Common myeloid progenitor, CD34-positive (primary cell): ENCODE measurements at places on chromosomes 4 and X.

DNA sequence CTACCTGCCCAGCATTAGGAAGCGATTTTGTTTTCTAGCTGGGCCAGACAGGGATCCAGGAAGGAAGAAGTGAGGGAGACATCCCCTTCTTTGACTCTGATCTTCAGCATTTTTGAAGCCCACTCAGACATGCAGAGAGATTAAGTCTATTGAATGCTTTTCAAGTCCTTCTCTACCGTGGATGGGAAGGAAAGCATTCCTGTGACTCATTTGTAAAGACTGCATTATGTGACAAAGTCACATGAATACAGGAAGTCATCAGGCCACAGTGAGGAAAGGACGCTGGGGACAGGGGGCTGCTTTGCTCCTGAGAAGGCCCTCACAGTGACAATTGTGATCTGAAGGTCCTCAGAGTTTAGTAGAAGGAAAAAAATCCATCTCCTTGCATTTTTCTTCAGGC, 67.4 kb upstream of the GBA3 start:
- H3K27me3 ChIP-seq: no peaks in the 10 kb centered on the region
- H3K4me3 ChIP-seq: no peak overlapping the region
- H3K36me3 ChIP-seq: no peaks in the 10 kb centered on the region
- no peaks in the 10 kb centered on the region for H3K4me1 ChIP-seq

DNA sequence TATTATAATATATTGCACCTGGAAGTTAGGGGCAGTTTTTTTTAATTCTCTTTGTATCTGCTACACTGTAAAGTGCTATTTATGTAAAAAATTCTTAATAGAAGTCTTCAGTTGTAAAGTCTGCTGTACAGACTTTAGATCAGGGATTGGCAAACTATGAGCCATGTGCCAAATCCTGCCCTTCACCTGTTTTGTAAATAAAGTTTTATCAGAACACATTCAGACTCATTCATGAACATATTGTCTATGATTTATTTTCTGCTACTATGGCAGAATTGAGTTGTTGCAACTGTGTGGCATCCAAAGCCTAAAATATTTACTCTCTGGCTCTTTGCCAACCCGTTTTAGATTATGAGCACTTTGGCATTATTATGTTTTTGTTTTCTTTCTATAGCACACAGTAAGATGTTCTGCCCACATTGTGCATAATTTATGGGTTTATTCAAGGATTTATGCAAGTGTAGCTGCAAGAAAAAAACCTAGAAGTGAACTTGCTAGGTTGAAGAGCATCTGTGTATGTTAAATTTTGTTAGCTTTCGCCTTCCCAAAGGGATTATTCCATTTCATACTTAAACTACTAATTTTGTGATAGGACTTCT, 56.9 kb downstream of the CLCN3 start:
- no peaks in the 10 kb centered on the region for H3K4me1 ChIP-seq
- no peak for DNase-seq
- no peak overlapping the region for H3K4me3 ChIP-seq
- H3K27ac ChIP-seq: no peak overlapping the region

DNA sequence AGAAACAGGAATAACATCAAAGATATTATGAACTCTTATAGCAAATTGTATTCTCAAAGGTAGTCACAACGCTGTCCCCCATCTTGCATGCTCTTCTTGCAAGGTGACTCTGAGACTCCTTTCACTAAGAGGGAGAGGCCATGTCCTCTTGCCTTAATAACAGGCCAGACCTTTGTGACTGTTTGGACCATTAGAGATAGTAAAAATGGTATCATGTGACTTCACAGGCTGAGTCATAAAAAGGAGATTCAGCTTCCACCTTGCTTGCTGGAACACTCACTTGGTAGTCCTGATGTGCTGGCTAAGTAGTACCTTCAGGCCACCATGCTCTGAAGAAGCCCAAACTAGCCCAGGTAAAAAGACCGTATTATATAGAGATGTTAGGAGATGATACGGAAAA, 143.8 kb downstream of the FBXW7 start:
- no peaks in the 10 kb centered on the region for H3K36me3 ChIP-seq
- no peak for DNase-seq
- no peaks in the 10 kb centered on the region for H3K4me1 ChIP-seq

DNA sequence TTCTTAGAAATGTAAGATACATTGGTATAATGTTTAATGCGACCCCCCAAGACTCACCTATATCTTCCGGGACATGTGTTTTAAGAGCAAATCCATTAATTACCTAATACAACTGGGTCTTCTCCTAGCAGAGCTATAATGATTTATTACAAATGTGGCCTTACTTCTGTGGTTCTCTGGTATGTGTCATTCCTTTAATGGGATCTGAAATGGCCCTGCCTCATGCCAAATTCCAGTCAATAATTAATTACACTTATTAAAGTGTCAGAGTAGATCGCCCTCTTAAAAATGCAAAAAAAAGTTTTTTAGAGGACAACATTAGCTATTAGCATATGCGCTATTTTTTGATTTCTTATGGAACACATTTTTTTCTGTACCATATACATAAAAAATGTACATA, 17.0 kb downstream of the HPSE start:
- no peak overlapping the region for H3K27ac ChIP-seq
- no peaks in the 10 kb centered on the region for H3K36me3 ChIP-seq
- H3K27me3 ChIP-seq: no peaks in the 10 kb centered on the region
- H3K4me3 ChIP-seq: no peak overlapping the region
- no peak for DNase-seq

DNA sequence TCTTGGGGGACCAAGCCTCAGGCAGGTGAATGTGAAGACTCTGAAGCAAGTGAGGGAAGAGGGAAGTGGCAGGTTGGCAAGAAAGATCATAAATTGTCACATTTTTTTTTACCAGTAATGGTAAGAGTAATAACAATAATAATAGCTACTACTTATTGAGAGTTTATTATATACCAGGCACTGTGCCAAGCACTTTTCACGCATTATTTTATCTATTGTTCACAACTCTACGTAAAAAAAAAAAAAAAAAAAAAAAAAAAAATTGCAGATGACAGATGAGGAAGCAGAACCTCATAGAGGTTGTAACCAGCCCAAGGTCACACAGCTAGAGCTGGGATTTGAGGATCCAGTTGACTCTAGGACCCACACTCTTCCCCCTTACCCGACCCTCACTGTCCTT, 40.9 kb downstream of the TSC22D3 start:
- DNase-seq: no peak
- peaks cover 3% of the 10 kb centered on the region for H3K4me1 ChIP-seq
- H3K27ac ChIP-seq: no peak overlapping the region
- no peaks in the 10 kb centered on the region for H3K36me3 ChIP-seq

- DNase-seq: no peak
- H3K4me3 ChIP-seq: no peak overlapping the region
- H3K27me3 ChIP-seq: no peaks in the 10 kb centered on the region
- H3K4me1 ChIP-seq: no peaks in the 10 kb centered on the region
- no peak overlapping the region for H3K27ac ChIP-seq
Observed at GRCh38 chr4:181701894-181702293, 541.3 kb upstream of the TENM3 start.

DNA sequence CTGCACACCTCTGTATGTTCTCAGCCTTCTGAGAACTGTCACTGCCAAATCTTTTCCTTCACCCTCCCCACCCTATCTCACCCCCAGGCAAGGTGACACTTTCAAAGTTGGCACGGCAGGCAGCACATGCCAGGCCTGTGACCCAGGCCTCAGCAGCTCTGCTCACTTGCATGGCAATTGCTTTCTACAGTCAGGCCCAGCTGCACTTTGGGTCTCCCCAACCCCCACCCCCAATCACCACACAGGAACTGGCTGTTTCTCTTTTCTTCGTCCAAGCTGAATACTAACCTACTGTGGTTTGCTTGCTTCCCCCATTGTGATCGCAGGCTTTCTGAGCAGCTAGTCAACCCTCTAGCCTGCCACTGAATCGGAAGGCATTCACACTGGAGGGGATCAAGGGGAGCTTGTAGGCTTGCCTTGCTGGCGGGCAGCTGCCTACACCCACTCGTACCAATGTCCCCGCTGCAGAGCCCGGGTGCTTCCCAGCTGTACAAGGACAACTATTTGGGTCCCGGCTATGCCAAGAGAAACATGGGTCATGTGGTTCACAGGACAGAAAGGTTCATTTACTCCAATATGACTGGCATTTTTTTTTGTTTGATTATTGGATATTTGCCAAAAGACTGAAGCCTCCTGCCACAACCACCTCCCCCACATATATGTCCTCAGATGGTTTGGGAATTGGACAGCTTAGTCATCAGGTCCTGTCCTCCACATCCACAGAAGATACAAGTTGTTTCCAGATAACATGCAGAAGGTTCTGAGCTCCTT, 28.1 kb downstream of the SLC25A43 start:
- no peaks in the 10 kb centered on the region for H3K27me3 ChIP-seq
- H3K27ac ChIP-seq: no peak overlapping the region
- peaks cover 24% of the 10 kb centered on the region for H3K4me1 ChIP-seq
- no peaks in the 10 kb centered on the region for H3K36me3 ChIP-seq

- H3K27me3 ChIP-seq: no peaks in the 10 kb centered on the region
- DNase-seq: no peak
- no peak overlapping the region for H3K4me3 ChIP-seq
- no peaks in the 10 kb centered on the region for H3K36me3 ChIP-seq
- no peaks in the 10 kb centered on the region for H3K4me1 ChIP-seq
Observed at GRCh38 chrX:6558979-6559378, 24.1 kb upstream of the VCX3A start.

DNA sequence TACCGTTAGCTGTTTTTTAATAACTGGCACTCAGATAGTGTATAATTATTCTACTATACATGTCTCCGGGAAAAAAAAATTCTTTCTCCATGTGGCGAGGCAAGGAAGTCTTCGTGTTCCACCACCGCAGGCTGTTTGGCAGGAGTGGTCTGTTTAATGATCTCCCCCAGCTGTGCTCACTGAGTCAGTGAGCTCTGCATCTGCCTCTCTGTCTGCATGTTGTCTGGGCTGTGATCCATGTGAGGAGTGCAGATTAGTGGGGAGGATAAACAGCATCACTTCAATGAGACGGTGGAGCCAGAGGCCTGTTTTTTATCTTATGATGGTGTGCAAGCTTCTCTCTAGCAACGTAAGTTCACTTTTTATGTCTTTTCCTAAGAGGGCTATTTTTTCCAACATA, 69.8 kb downstream of the RPS3A start:
- H3K27ac ChIP-seq: no peak overlapping the region
- H3K4me1 ChIP-seq: no peaks in the 10 kb centered on the region
- no peak for DNase-seq
- H3K4me3 ChIP-seq: no peak overlapping the region
- no peaks in the 10 kb centered on the region for H3K27me3 ChIP-seq
- H3K36me3 ChIP-seq: no peaks in the 10 kb centered on the region

- no peak for DNase-seq
- H3K36me3 ChIP-seq: no peaks in the 10 kb centered on the region
- no peak overlapping the region for H3K4me3 ChIP-seq
- H3K4me1 ChIP-seq: no peaks in the 10 kb centered on the region
- H3K27ac ChIP-seq: no peak overlapping the region
Observed at GRCh38 chr4:37445023-37445422, 200.5 kb downstream of the NWD2 start.

DNA sequence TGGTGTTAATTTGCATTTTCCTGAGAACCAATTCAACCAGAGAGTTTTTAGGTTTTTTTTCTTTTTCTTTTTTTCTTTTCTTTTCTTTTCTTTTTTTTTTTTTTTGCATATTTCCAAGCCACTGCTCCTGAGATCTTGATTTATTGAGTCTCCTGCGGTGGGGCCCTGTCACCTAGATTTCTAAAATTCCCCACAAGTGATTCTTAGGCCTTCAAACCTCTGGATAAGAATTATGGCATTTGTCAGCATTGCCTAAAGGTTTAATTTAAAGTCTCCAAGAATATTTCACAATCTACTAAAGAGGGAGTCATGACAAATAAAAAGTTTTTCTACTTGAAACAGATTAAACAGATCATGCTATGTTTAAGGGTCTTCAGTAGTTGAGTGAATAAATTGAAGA, 84.9 kb downstream of the GAB1 start:
- H3K27me3 ChIP-seq: no peaks in the 10 kb centered on the region
- no peak for DNase-seq
- no peak overlapping the region for H3K4me3 ChIP-seq
- H3K36me3 ChIP-seq: peaks cover 16% of the 10 kb centered on the region

DNA sequence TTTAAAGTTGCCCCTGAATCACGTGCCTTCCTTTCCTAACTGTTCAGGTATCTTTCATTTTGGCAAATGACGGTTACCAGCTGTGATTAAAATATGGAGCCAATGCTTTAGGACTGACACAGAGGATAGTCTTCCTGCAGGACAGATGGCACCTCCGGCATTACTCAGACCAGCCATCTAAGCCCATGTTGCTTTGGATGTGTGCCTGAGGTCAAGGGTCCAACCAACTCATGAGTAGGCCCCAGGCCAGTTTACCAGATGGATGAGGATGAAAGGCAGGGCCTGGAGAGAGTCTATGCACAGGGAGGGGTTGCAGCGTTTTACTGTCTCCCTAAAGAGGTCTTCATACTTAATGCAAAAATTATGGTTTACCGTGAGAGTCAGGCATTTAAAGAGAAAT, 174.0 kb upstream of the GATB start:
- H3K4me1 ChIP-seq: no peaks in the 10 kb centered on the region
- H3K27me3 ChIP-seq: peaks cover 3% of the 10 kb centered on the region
- DNase-seq: no peak
- H3K36me3 ChIP-seq: no peaks in the 10 kb centered on the region
- no peak overlapping the region for H3K27ac ChIP-seq

DNA sequence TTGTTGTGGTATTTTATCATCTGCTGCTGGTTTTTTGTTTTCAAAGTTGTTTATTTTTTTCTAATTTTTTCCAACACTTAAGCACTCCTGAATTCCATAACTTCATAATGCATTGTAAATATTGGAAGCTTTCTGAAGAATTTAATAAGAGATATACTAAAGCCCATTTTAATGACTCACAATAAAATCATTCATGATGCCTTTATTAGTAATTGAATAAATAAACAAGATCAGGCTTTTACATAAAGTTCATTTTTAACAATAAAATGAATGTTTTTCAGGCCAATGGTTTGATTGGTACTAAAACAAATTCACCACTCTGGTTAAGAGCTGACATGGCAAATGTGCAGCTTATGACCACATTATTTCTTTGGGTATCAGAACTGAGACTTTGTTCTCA, 408.2 kb upstream of the SMIM31 start:
- no peak overlapping the region for H3K27ac ChIP-seq
- no peak overlapping the region for H3K4me3 ChIP-seq
- DNase-seq: no peak
- H3K36me3 ChIP-seq: no peaks in the 10 kb centered on the region
- no peaks in the 10 kb centered on the region for H3K27me3 ChIP-seq

DNA sequence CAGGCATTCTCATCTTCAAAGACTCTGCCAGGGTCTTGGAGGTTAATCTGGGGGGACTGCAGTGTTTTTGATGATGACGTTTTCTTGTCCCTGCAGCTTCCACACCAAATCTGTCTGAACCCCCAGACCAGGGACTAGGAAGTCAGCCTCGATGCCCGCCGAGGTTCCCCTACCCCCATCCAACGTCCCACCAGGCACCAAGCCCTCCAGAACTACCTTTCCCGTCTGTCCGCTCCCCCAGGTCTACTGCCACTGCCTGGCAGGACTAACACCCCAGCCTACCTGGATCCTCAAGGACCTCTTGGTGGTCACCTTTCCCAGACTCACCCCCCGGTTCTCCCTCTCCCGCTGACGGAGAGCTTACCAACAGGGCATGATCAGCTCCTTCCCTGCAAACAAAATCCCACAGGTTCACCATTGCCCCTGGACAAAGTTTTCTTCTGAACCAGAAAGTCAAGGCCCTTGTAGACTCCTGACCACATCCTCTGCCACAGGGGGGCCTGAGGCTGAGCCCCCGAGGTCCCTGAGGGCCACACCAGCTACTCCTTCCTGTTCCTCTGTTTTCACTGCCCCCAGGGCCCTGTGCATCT, 40.9 kb downstream of the HMX1 start:
- DNase-seq: no peak
- no peaks in the 10 kb centered on the region for H3K4me1 ChIP-seq
- H3K4me3 ChIP-seq: no peak overlapping the region
